ENCODE measurements at places on chromosomes 2 and 18.

- DNase-seq, result no peak
Observed at GRCh38 chr2:134295441-134295840, 41.6 kb downstream of the MGAT5 start.

DNA sequence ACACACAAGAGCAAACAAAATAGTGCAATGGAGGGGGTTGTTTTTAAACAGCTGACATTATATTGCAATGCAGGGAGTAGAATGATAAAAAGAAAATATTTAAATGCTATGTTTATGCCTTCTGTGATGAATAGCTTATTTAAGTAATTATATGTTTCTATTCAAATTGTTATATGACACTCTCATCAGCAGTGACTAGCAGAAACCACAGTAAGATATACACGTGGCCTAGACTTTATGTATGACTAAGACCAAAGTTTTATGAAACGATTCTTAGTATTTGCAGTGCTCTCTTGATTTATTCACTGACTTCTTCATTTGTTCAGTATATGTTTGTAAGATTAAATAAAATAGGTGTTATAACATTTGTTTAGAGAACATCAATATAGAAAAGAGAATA lies 26.1 kb upstream of the C1D start:
- no peak for DNase-seq

DNA sequence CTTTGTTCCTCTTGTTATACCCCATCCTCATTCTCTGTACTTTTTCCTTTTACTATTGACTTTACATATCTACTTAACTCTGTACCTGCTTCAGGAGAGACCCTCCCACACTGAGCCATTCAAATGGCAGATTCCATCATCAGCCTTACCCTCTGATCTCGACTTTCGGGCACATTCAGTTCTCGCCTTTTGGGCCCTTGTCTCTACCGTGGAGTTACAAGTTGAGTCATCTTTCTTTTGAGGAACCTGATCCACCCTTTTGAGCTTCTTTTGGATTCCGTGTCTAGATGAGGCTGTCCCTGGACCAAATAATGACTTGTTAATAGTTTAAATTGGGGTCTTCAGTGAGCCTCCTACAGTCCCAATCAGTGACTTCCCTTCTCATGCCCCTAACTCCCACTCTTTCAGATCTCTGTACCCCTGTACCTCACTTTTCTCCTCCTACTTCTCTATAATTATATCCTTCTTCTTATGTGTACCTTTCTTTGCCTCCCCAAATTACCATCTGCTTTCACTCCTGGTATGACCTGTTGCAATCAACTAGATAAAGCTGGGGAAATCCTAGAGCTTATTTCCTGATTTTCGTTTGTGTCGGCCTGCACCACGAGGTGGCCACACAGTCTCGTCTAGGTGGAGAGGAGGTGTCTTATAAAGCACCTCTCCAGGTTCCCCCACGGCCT lies 17.2 kb downstream of the SP110 start:
- no peak for DNase-seq

GRCh38 chr2:36729067-36729466 lies 32.6 kb downstream of the VIT start:
- no peak for DNase-seq

- no peak for DNase-seq
Observed at GRCh38 chr2:68548396-68548795, 81.0 kb downstream of the APLF start.

DNA sequence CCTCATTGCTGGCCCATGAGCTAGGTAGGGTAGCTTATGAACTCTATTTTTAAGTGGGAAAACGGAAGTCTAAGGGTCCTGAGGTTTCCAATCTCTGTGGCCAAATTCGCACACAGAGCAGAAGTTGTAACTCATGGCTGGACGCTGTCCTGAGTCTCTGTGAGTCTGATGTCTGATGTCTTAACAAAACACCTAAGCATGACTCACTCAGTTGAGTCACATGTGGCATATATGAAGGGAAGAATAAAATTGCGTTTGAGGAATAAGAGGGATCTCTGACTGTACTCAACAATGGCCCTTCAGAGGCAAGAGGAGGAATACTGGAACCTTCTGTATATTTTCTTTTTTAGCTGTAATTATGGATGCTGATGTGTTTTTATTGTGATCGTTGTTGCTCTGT lies 569.7 kb downstream of the RIT2 start:
- DNase-seq, result no peak

DNA sequence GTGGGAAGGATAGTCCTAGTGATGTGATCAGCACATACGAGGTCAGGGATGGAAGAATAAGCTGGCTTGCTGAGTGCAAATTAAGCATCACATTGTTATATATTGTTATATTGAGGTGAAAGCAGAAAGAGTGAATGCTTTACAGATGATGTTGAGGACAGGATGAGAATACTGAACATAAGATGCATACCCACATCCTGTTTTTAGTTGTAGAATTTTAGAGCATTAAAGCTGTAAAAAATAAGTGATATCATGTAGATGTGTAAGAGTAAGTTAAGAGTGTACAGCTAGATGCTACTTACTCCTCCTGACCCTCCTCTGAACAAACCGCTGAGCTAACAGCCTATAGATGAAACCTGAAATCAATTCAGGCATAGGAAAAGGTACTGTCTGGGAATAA lies 271.0 kb upstream of the KCNJ3 start:
- no peak for DNase-seq

- no peak for DNase-seq
Observed at GRCh38 chr2:164824872-164825271, 16.8 kb downstream of the COBLL1 start.

DNA sequence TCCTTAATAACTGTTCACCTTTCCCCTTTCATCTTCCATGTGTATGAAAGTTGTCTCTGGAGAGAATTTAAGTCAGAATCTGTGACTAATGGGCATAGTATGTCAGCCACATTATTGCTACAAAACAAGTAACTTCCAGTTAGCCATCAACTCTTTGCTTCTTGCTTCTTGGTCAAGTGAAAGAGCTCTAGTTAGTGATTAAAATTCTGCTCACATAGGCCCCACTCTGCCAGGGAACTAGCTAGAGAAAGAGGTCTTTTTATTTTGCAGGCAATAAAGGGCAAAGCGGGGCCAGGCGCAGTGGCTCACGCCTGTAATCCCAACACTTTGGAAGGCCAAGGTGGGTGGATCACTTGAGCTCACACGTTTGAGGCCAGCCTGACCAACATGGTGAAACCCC lies 64.6 kb downstream of the COLEC12 start:
- no peak for DNase-seq

DNA sequence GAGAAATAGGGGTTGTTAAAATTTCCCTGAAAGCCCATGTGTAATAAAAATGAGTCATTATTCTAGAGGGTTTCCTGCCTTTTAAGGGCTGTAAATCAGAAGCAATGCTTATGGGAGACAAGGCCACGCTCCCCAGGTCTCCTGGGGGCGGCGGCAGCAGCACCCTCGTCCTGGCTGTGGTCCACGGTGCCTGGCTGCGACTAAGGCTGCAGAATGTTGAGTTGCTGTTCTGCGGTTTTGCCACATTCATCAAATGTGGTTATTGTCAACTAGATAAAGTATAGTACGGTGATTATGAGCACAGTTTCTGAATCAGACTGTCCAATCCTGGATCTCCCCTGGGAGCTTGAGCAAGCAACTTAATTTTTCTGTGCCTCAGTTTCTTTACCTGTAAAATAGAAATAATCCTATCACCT lies 11.9 kb upstream of the AGFG1 start:
- peak; percentile 19 for DNase-seq

- DNase-seq, result no peak
Observed at GRCh38 chr18:3728704-3729437, 278.9 kb downstream of the TGIF1 start.

DNA sequence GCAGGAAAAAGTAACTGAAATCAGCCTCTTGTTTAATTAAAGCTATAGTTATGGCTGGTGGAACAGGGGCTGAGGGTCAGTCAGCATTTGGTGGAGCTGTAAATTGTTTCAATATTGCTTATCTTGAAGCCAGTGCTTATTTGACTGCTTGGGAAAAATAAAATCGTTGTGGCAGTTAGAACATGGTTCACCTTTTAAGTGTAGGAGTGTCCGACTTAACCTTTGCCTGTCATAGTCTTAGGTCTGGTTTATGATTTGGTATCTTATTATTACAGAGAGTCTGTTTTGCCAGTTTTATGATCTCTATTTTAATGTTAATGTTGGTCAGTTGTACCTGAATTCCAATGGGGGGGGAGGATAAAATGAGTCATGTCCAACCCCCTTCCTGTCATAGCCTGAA lies 27.2 kb upstream of the NOL4 start:
- DNase-seq, result no peak

DNA sequence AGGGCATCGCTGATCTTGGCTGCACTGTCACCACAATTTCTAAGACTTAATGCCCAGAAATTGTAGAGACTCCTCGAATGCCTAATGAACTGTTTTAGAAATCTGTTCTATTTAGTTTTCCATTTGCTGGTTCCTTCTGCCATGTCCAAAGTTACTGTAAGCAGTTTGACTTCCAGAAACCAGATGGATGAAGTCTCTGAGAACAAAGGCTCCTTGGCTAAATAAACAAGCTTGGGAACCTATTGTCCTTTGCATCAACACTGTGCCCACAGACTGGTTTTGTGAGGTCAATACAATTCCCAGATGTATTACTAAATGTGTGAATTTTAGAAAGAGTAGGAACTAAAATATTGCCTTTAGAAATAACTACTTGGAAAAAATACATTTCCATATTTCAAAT lies 600.2 kb downstream of the NYAP2 start:
- no peak for DNase-seq

DNA sequence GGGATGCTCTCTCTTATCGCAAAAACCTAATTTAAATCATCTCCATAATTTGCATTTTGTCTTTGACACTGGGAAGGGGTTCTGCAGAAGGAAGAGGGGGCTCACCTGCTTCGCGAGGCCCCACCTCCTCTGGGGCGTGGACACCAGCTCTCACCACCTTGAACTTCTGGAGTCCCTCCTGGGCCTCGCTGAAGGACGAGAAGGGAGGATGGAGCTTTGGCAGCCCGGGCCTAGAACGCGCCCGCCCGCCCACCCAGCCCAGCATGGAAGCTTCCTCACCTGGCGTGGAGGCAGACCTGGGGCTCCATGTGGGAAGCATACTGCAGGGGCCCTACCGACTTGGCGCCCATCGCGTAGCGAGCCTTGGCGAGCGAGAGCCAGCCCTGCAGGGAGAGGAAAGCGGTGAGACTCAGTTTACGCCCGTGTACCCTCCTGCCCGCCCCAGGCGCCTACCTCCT lies 1.1 kb upstream of the IMP4 start:
- DNase-seq, result no peak

GRCh38 chr2:219218217-219218731 lies 484 bp downstream of the ABCB6 start:
- no peak for DNase-seq

GRCh38 chr2:159119652-159120257 lies 151.3 kb downstream of the TANC1 start:
- no peak for DNase-seq

DNA sequence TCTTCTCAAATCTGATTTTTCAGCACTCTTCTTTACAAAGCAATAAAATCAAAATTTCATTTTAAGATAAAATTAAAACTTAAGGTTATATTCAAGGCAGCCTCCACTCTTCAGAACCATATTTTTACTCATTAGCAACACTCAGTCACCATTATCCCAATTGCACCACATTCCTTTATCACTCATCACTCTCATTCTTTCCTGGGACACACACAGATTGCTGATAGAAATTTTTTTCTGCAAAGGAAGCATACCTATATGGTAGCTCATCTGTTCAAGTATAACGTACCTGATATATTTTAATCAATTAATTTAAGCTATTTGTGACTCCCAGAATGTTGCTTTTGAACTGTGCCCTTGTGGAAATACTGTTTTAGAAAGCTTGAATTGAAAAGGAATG lies 1559.3 kb upstream of the ZEB2 start:
- no peak for DNase-seq

- DNase-seq, result no peak
Observed at GRCh38 chr18:21914739-21915319, 174.2 kb downstream of the MIB1 start.

- no peak for DNase-seq
Observed at GRCh38 chr2:144310484-144310883, 209.4 kb downstream of the ZEB2 start.

GRCh38 chr2:217938036-217938435 lies 64.8 kb downstream of the TNS1 start:
- DNase-seq, result no peak

DNA sequence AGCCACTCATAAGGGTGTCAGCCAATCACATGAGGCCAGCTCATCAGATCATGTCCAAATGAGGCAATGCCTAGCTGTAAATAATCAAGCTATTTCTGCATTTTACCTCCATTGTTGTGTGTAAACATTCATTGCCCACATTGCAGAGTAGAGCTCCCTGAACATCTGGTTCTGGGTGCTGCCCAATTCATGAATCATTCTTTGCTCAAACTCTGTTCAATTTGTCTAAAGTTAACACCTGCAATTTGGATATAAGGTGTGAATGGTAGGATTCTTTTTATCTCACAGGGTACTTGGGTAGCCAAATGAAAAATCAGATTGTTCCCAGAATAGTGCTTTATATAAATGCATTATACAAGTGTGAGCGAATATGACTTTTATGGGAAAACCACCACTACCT lies 345.5 kb upstream of the NT5C1B start:
- DNase-seq, result no peak

DNA sequence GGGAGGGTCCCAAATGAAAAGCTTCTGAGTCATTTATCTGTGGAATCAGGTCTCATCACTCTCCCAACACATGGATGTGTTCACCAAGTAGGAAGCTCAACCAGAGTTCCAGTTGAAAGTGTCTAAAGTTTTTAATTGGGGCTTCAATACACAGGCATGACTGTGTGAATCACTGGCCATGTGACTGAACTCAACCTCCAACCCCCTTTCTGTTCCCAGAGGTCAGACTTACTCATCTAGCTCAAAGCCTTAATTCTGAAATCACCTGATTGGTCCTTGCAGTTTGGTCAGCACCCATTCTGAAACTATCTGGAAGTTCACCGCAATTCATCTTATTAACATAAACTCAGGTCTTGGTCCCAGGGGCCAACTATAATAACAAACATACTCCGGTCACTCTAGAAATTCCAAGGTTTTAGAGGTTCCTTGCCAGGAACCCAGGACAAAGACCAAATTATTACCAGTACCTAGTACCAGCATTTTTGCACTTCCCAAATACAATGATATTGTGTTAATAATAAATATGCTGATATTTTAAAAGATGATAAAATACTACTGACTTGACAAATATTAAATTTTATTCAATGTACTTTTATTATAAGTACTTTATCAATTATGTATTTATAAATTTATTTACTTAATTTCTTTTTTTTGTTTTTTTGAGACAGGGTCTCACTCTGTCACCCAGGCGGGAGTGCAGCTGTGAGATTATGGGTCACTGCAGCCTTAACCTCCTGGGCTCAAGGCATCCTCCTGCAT lies 10.7 kb upstream of the RBM45 start:
- no peak for DNase-seq

DNA sequence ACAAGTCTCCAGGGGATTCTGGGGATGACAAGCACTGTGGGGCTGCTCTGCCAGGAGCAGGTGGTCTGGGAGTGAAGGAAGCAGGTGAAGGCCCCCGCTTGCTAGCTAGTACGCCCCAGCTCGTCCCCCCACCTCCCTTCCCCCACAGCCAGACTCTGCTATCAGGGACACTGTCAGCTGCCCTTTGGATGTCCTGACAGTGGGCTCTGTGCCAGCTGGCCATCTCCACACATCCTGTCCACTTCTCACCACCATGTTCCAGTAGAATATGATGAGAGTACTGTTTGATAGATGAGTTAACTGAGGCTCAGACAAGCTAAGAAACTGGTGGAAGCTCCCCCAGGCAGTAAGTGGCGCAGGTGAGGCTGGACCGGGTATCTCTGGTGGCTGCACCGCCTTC lies 276.2 kb downstream of the CELF4 start:
- DNase-seq, result no peak

- no peak for DNase-seq
Observed at GRCh38 chr2:120609826-120610395, 125.8 kb upstream of the GLI2 start.

Measured in stimulated activated CD4-positive, alpha-beta T cell treated with anti-CD3 and anti-CD28 coated beads, TNF-alpha, amount 100 ng/mL, for 1 hour (primary cell).